ENCODE measurements at places on chromosomes 4 and X.

DNA sequence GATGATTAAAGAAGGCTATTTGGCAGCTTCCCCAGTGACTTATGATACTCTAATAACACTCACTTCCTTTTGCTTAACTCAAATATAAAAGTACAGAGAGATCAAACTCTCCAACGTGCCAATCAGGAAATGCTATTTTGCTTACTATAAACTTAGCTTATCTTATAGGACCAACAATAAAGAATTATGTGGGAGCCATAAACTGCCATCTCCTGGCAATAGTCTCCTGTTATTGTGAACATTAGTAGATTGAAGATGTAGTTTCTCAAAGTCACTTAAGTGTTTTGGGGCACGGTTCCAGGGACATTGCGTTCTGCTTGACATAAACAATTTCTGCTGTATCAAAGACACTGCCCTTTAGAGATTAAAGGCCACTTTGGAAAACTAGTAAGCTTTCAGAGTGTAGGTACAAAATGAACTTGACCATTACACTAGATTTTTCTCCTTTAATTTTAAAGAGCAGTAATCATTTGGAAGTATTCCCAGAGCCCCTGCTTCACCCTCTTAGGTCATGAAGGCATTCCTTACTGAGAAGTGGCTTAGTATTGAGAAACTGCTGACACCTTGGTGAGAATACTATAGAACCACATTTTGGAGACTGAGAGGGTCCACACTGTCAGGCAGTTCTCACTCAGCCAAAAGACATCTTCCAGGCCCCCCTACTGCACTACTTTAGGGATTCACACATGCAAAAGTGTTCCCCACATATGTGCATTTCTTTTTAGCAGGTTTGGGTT, 51.9 kb downstream of the MAOA start:
- ATAC-seq, result no peak

DNA sequence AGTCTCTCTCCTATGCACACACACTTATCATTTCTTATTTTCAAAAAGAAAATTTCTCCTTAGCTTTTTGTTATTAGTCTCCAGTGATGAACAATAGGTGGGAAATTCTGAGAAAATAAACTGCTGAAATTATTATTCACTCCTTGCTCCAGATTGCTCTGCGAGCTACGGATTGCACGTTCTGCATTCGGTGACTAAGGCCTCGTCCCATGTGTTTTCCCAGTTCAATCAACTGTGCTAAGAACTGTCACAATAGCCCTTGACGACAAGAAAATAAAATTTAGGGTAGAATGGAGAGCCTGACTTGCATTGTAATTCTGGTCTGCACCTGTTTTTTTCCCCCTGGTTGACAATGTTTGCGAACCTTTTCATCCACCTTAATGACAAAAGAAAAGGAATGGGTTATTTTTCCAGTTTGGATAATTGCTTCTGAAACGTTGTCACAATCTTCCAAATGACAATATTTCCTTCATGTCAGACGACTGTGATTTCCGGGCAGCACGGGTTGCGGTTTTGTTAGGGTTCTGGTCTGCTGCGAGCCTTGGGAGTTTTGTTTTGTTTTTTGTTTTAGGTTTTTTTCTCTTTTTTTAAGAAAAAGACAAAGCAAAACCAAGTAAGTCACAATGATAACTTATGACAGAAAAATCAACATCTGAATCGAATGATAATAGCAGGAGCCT, 124.5 kb upstream of the NOCT start:
- ATAC-seq, result no peak

GRCh38 chrX:133607419-133608348, 192.4 kb upstream of the GPC4 start:
- no peak for ATAC-seq

DNA sequence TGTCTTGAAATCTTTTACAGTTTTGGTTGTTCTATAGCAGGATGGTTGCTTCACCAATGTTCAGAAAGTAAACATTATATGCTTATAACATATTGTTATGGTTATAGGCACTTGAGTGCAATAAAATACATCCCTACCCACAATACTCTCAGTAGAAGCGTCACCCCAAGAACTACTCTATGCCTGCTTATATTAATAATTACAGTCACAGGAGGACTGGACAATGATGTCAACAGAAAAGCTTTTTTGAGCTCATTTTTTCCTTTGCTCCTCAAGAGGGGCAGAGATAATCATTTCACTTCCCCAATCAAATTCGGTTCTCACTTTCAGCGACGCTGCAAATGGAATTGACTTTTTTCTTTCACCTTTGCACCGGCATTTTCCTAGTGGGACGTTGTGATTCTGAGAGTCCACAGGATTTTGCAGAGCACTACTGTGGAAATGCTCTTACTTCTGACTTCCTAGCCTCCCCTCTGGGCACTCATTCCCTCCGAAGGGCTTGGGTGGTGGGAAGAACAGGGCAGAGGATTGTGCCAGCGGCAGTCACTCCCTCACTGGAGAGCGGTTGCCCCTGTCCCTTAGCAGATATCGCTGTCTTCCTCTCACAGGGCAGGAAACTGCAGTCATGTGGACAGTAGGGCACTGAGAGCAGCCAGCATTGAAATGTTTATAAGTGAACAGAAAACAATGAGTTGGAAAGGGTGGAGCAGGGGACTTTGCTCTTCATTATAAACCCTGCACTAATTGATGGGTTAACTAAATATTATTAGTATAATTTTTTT, 24.9 kb upstream of the SGMS2 start:
- ATAC-seq, result no peak

DNA sequence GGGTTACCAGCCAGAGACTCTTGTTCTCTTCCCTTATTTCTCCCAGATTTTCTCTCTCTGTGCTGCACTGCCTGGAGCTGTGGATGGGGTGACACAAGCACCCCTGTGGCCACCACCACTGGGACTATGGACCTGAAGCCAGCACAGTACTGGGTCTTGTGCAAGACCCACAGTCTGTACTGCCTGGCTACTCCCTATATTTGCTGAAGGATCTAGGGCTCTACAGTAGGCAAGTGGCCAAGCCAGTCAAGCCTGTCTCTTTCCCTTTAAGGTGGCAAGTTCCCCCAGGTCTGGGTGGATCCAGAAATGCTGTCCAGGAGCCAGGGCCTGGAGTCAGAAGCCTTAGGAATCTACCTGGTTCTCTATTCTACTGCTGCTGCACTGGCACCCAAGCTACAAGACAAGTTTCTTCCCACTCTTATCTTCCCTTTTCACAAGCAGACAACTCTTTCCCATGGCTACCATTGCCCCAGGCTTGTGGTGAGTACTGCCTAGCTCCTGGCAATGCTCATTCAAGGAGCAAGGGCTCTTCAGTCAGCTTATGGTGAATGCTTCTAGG, 28.4 kb upstream of the CT47A1 start:
- ATAC-seq, result no peak

- ATAC-seq, result no peak
These were observed 62.8 kb downstream of the RWDD4 start for GRCh38 chr4:183596067-183596757.

DNA sequence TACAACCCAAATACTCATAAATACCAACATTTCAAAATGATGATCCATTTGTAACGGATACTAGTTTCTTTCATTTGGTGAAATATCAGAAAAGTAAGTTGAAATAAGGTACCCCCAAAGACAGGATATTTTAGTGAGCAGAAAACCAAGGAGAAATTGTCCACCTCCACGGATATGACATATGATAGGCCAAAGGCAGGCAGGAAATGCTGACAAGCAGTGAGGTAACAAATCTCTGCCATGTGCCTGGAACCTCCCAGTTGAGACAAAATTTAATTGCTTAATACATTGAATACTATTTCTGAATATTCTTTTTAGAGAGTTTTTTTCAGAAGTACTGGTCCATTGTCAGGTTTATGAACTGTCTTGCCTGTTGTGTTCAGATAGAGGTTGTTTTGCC, 118.8 kb downstream of the GATB start:
- no peak for ATAC-seq

DNA sequence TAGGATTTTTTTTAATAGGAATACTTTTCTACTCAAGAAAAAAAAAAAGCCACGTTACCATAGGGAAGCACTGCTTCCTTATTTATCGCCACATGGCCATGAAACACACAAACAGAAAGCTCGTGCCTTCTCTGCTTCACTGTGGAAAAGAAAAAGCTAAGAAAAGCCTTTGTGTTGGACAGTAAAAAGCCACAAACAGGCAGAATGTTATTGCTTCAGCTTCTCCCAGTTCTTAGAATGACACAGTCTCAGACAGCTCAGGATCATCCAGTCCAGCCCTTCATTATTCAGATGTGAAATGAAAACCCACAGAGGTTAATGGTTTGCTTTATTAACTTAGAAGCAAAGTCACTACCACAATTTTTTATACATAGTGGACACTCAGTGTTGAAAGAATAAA, 181.6 kb upstream of the NOCT start:
- no peak for ATAC-seq

DNA sequence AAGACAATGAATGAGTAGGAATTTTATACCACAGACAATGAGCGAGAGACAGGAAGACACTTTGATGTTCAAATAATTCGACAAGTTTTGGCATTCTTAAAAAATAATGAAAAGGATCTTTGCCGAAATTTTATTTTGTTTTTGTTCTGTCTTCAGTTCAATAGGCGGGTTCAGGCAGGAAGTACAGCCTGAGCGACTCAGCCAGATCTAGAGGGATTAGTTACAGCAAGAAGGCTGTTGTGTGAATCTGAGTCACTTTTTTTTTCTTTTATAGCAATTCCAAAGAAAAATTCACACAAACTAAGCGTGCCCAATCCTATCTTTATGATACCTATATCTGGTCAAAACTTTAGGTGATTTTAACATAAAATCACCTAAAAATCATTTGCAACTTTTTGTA, 505.4 kb upstream of the FAM241A start:
- no peak for ATAC-seq

- no peak for ATAC-seq
These were observed 10.1 kb upstream of the LOC101059915 start for GRCh38 chrX:71657267-71657666.

DNA sequence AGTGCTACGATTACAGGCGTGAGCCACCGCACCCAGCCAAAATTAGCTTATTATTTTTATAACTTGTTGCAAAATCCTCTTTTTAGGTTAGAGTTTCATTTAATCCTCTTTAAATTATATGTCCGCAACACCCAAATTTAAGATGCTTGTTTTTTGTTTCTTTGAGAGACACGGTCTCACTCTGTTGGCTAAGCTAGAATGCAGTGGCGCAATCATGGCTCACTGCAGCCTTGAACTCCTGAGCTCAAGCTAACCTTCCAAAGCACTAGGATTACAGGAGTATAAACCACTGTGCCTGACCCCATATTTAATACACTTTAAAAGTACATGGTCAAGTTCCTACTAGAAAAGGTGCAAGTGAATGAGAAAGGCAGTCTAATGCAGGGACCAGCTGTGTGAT, 2.2 kb downstream of the RBBP7 start:
- no peak for ATAC-seq

GRCh38 chr4:122118243-122118642, 33.9 kb upstream of the BLTP1 start:
- no peak for ATAC-seq

DNA sequence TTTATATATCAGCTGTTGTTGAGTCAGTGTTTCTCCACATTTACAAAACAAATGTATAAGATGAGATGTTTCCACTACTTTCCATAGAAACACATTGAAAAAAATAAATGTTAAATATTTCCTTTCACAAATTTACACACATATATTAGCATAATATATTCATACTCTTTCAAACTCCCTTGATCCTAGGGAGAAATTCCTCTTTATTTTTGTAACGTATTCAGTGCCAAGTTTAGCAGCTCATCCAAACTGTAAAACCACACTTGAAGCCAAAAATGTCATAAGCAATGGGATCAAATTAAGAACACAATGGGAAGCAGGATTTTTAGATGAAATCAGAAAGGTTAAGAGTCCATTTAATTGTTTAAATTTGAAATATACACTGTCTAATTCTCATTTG, 381.1 kb upstream of the MAD2L1 start:
- no peak for ATAC-seq

DNA sequence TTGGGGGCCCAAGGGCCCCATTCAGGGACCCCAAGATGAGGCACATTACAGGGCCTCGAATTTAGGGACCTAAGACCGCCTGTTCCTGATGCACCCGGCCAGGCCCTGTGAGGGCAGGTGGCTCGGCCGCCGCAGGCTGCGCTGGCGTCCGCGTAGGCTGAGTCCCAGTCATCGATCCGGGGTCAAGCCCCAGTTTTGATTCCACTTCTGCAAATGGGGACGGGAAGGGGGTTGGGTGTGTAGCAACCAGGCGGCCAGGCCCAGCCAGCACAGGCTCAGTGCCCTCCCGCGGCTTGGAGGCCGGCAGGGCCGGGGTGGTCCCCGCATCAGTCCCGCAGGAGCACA, 327 bp downstream of the PNPLA4 start:
- no peak for ATAC-seq

DNA sequence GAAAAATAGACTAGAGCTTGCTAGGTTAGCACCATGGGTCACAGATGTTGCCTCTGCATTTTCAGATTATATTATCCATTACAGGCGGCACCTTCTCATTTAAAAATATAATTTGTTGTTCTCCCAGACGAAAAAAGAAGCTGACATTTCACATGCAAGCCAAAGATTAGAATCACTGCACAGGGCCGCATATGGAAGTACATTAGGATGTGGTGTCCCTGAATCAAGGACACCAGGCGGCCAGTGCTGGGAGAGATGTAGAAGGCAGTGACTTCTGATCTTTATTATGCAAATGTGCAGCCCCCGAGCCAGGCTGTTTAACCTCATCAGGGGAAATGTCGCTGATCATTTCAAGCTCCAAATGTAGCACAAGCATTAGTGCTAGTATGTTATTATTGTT, 22.8 kb downstream of the REELD1 start:
- no peak for ATAC-seq

- ATAC-seq, result no peak
These were observed 399.7 kb downstream of the PABPC4L start for GRCh38 chr4:133801883-133802282.

- ATAC-seq, result no peak
These were observed 44.2 kb downstream of the IRF2 start for GRCh38 chr4:184430163-184430562.

DNA sequence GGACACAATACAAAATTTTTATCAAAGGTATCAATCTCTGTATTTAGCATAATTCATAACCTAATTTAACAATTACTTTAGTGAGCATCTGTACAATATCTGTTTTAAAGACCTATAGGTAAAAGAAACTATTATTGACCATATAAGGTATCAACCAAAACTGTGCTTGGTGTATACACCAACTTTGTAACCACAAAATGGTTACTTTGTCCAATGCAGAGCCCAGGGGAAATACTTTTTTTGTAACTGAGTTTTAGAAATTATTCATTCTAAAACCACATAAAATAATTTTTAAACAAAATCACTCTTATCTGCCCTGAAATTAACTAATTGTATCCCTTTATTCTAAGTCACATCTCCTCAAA, 5.0 kb downstream of the CXXC4 start:
- ATAC-seq, result no peak

Measured in activated T-helper 17 cell treated with anti-CD3 and anti-CD28 coated beads, Interleukin-2, amount 50 U/mL, for 72 hours (primary cell).